NCI-H1436 (cell line): ENCODE measurements at places on chromosomes 12 and 14.

GRCh38 chr12:48980953-48981756 is 3.0 kb downstream of the WNT1 start:
- DNase-seq = no peak

GRCh38 chr12:125861299-125862281 is 796.4 kb downstream of the AACS start:
- DNase-seq = no peak

DNA sequence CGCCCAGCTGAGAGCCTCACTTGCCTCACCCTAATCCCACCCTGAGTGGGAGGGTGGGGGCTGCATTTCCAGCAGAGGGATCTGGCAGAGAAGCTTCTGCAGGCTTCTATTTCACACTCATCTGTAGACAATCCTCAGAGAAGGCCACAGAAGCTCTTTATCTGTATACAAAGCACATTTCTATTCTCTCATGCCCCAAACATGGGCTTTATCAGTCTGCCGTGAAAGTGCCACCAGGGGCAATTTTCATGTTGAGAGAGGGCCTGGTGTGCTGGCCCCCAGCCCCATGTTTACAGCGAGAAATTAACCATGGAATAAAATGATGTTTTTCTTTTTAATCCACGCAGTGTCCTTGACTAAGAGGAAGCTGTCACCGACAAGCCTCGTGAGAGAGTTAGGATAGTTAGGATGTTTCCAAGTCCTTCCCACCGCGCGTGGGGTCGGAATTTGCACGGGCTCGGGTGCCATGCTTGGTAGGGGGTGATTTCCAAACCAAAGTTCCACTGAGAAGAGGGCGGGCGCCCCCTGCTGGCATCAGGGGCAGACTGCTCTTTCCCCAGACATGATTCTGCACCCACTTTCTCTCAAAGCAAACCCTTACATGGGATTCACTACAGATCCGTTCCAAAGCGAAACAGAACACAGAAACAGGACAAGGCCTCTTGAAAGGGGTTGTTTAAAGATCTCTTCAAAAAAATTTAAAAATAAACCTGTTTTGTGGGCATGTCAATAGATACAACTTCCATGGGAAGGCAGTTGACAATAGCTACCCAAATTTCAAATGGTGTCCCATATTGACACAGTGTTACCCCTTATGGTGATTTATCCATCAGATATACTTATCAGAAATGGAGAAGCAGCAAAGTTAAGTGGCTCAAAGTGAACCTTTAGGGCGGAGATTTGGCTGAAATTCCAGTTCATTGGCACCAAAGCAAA is 19.4 kb downstream of the BDKRB1 start:
- peak; percentile 55 for DNase-seq

GRCh38 chr12:93134175-93134890 is 205.2 kb upstream of the EEA1 start:
- no peak for DNase-seq

DNA sequence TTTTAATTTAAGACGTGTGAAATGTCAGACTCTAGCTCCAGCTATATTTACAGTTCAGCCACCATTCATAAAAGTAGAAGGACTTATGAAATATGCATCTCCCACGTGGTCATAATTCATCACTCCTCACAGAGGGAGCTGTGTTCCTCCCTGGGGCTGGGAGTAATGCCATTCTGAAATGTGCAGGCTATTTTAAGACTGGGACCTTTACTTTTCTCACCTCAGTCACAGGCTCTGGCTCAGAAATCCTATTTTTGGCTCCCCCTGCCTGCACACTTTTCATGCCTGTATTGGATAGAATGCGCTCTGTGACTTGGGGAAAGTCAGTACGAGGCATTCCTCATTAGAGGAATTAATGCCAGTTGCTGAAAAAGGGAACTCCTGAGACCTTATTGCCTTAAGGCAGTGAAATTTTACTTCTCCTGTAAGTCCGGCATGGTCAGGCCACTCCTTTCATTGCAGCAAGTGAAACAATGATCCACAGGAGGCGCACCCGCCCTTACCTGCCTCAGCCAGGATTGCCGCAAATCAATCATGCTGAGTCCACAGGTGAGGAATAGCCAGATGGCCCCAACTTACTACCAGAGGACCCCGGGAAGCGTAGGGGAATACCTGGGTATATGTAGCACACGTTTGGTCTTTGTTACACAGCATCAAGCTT is 1133.2 kb upstream of the TMEM132C start:
- DNase-seq = no peak

DNA sequence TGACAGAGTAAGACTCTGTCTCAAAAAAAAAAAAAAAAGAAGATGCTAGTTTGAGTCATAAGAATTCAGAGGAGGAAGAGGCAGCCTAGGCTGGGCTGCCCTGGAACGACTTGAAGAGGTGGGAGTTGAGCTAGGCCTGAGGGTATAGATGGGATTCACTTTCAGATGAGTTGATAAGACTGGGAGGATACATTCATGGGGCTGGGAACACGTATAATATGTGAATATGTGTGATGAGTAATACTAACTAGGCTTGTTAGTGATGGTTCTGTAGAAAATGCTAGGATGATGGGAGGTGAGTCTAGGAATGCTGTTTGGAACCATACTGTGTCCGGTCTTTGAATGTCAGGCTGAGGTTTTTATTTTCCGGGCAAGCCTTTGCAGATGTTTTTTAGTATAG is 9.0 kb downstream of the PLEKHA5 start:
- DNase-seq = no peak

DNA sequence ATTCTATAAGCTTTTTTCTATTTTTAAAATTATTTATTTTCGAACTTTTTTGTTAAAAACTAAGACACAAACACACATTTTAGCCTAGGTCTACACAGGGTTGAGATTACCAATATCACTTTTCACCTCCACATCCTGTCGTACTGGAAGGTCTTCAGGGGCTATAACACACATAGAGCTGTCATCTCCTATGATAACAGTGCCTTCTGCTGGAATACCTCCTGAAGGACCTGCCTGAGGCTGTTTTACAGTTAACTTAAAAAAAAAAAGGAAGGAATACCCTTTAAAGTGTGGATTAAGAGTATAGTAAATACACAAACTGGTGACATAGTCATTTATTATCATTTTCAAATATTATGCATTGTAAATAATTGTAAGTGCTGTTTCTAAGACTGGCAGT is 43.0 kb downstream of the RASSF8 start:
- no peak for DNase-seq

DNA sequence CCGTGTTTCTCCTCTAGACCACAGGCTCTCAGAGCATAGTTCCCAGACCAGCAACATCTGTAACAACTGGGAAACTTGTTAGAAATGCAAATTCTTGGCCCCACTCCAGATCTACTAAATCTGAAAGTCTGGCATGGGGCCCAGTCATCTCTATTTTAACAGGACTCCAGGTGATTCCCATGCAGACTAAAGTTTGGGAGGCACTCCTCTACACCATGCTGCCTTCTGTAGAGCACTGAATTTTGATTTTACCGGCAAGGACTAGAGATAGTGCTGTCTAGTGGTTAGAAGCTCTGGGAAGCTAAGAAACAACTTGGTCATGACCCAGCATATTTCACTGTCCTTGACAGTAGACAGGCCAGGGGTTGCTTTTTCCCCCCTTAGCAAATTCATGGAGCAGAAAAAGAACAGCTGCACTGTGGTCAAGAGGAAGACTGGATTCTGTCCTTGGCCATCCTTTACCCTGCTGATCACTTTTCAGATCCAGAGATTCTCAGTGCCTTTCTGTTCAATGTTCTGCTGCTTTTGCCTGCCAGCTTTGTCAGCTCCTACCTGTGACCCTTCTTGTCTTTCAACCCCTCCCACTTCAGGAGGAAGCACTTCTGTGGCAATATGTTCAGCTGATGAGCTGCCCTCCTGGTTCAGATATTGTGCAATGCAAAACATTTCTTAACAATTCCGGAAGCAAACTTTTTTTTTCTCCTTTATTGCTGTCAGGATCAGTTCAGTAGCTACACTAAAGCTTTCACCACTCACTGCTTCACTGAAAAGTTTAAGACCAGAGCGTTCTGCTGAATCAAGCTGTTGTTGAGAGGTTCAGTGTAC is 133.8 kb upstream of the NUDT4 start:
- DNase-seq = no peak

GRCh38 chr12:47033789-47034555 is 45.4 kb upstream of the PCED1B start:
- no peak for DNase-seq

- no peak for DNase-seq
Observed at GRCh38 chr14:90669731-90670130, 146.5 kb downstream of the TTC7B start.

GRCh38 chr12:64184216-64184615 is 37.9 kb downstream of the KICS2 start:
- no peak for DNase-seq

DNA sequence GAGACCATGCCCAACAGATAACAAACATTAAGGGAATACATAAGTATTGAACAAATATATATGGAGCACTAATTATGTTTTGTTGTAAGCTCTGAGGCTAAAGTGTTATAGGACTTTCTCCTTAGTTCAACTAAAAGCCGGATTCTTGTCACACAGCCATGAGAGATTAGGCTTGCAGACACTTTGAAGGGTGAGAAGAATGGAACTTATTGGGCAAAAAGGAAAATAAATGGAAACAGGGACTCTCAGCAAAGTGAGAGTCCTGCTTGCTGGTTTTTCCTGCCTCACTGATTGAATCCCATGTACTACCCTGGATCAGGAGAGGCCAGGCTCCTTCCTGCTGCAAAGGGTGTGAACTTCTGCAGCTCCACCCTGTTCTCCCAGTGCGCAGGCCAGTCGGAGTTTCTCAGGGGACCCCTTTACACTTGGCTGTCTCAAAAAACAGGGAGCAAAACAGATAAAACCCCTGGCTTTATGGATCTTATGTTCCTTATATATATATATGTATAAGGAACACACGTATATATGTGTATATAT is 77.1 kb upstream of the FUT8 start:
- DNase-seq = no peak

DNA sequence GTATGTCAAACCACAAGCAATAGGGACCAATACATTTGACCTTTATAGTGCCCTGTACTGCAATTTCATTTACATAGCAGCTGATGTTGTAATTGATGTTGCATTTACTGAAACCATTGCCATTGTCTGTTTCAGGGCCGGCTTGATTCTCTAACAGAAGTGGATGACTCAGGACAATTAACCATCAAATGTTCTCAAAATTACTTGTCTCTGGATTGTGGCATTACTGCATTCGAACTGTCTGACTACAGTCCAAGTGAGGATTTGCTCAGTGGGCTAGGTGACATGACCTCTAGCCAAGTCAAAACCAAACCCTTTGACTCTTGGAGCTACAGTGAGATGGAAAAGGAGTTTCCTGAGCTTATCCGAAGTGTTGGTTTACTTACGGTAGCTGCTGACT is 216.0 kb downstream of the AKAP6 start:
- DNase-seq = no peak

DNA sequence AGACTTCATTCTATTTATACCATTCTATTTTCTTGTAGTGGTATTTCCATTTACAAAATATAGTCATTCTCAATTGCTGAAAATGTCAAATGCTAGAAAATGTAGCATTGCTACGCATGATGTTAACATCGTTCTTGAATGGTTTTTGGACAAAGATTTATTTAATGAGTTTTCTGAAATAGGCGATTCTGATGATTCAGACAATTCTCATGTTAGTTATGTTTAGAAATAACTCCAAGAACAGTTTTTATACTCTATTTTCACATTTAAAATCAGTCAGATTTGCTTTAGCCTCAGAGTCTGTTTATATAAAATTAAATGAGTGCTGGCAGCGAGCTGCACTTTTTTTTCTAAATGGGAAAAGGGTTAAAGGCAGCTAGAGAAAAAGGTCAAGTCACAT is 414.8 kb upstream of the MGAT4C start:
- DNase-seq = no peak

DNA sequence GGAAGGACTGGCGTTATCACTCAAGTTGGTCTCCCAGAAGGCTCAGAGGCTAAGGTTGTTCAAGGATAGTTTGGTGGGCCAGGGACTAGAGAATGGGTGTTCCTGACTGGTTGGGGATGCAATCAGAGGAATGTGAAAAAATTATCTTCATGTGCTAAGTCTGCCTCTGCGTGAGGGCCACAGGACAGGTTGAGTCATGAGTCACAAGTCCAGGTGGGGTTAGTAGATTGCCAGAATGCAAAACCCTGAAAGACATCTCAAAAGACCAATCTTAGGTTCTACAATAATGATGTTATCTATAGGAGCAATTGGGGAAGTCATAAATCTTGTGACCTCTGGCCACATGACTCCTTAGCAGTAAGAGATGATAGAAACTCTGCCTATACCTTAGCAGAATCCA is 220.1 kb upstream of the EEA1 start:
- no peak for DNase-seq

- DNase-seq = no peak
Observed at GRCh38 chr12:126385785-126386184, 1320.5 kb downstream of the AACS start.

DNA sequence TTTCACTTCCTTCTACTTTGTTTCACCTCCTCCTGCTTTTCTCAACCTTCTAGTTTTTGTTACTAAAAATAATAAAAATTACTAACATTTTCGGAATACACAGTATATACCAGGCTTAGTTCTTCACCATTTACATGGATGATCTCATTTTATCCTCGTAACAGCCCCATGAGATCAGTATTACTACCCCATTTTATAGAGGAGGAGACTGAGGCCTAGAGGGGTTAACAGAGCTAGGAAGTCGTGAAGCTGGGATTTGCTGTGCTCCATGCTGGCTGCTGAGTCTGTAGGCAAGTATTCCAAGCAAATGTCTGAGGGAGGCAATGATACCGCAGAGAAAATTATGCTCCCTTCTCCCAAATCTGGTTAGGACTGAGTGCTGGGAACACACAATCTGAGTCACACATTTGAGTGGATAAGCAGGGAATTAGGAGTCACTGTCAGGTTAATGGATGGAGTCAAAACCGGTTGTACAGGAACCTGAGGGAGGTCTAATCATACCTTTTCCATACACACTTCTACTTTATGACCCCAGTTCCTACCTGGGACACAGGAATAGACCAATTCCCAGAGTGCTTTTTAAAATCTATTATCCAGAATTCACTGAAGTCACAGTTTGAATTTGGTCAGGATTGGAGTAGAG is 51.1 kb downstream of the ZFYVE26 start:
- no peak for DNase-seq

DNA sequence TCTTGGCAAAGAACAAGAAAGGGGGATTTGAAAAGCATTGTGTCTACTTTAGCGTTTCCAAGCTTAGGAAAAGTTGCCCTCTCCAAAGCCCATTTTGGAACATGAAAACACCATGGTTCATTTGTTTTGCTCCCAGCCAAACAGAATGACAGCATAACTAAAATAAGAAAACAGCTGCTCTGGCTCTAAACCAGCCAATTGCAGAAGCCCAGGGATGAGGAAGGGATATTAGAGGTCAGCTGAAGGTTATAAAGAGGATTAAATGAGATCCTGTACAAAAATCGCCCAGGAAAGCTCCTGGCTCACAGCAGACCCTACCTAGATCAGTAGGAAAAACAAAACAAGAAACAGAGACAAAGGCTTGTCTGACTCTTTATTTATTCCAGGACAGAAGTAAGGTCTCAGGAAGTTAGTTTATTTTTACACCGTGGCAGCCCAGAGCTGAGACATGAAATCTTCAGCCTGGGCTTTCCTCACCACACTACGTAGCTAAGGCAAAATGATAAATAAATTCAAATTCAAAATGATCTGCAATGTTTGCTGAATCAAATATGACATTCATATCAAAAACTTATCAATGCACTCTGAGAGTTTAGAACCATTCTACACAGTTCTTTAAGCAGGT is 25.9 kb downstream of the SPX start:
- no peak for DNase-seq

GRCh38 chr12:66398931-66399910 is 96.9 kb downstream of the HELB start:
- no peak for DNase-seq

GRCh38 chr14:36424478-36425102 is 95.4 kb downstream of the NKX2-1 start:
- DNase-seq = peak; percentile 97

- no peak for DNase-seq
Observed at GRCh38 chr12:48237162-48237561, 34.1 kb upstream of the OR10AD1 start.
